Colonic mucosa (tissue), 4 donors: ENCODE measurements at places on chromosomes 7 and 10. TPM values are rescaled to one million over a fixed set of nuclear protein-coding genes. Genes with fewer than 3 reads are reported as not detected.
A peak's percentile ranks its signal among the peaks of the same experiment; 100 is the strongest.

DNA sequence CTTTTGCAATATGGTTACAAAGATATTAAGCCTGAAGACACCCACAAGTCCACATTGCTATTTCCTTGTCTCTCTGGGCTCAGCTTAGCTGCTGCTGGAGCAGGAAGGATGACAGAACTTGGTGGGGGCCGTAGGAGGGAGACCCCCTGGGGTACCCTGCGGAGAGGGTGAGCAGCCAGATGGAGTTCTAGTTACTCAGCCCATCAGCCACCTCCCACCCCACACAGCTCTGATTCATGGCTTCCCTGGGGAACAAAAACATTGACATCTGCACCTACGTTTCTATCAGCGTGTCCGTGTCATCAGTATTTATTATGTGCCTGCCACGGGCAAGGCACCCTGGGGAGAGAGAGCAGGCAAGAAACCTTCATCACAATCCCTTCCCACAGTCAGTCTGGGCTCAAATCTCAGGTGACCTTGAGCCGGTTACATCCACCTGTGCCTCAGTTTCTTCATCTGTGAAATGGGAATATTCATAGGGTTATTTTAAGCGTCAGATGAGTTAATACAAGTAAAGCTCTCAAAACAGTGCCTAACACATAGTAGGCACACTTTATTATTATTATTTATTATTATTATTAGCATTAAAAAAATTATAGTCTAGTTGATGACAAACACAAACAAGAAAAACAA lies 131.5 kb downstream of the C10orf105 start:
- no peak for DNase-seq

DNA sequence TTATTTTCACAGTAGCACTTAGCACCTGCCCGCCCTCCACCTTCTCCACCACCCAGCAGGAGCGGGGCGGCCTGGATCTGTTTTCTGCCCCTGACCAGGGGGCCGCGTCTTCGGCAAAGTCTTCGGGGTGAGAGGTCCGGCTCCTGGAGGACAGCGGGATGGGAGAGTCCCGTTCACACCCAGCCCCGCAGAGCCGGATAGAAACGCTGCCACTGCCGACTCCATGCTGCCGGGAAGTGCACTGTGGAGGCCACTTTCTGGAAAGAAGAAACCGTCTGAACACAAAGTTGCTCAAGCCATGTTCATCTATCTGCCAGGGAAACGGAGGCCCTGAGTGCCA lies 14.5 kb upstream of the ZNF273 start:
- DNase-seq: no peak

DNA sequence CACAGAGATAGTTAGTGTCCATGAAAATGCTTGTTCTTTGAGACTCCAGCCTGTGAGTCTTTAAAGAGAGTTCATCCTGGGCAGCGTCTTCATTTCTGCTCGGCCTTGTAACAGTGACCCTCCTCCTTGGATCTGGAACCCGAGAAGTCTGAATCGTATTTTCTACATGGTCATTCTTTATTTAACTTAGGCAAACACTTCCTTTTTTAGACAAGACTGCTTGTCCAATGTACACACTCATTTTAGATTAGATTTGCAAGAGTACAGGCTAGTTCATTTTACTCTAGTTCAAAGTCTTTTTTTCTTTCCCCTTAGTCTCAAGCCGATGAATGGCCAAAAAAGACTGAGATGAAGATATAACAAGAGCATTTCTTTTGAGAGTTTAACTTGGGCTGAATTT lies 133.5 kb downstream of the CHN2 start:
- peak; percentile 46 for DNase-seq

DNA sequence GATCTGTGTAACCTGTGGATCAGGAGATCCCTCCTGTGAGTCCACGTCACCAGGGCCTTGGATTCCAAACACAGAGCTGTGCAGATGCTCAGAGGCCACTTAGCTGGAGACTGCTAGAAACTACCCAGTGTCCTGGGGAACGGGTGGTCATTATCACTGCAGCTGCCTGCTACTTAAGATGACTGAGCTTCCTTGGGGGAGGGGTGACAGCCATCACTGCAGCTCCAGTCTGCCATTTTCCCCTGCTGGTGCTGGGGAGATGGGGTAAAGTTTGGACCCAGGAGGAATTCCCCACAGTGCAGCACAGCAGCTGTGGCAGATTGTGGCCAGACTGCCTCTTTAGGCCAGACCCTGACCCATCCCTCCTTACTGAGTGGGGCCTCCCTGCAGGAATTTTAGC lies 78.8 kb upstream of the VOPP1 start:
- no peak for DNase-seq

DNA sequence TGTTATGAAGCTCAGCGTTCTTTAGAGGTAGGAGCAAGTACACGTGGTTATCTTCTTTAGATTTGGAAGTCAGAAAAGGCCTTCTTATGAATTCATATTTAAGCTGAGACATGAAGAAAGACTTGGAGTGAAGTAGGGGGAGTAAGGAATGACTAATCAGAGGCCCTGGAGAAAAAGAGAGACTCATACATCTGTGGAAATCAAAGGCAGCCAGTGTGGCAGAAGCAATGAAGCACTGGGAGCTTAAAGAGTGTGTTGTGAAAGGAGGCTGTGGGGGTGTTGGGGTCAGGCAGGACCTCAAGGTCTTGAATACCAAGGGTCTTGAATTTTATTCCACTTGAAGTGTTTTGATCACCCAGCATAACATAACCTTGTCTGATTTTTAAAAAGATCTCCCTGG lies 35.7 kb upstream of the FGL2 start:
- no peak for DNase-seq

DNA sequence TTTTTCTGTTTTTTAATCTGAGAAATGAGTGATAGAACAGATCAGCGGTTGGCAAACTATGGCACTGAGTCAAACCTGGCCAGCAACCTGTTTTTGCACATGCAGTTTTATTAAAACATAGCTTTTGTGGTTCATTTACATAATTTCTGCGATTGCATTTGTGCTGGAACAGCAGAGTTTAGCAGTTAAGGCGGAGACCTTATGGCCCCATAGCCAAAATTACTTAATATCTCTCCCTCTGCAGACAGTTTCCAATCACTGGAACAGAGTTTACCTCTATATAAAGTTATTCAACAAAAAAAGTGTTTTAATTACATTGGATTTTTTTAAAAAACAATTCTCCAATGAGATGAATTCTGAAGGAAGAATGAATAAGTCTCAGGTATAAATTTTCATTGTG lies 212.1 kb downstream of the DGKB start:
- DNase-seq: no peak

GRCh38 chr7:19327018-19327417 lies 181.8 kb upstream of the FERD3L start:
- no peak for DNase-seq

GRCh38 chr7:91892821-91893340 lies 12.4 kb upstream of the MTERF1 start:
- no peak for DNase-seq

- DNase-seq: peak; percentile 95
These were observed at the start of gene GBF1 for GRCh38 chr10:102245082-102245931. GBF1 (plus strand) TSS chr10:102245532; CDS start chr10:102258939, 13,407 bp downstream.

- DNase-seq: peak; percentile 33
These were observed 68.6 kb downstream of the C7orf25 start for GRCh38 chr7:42843205-42843800.

DNA sequence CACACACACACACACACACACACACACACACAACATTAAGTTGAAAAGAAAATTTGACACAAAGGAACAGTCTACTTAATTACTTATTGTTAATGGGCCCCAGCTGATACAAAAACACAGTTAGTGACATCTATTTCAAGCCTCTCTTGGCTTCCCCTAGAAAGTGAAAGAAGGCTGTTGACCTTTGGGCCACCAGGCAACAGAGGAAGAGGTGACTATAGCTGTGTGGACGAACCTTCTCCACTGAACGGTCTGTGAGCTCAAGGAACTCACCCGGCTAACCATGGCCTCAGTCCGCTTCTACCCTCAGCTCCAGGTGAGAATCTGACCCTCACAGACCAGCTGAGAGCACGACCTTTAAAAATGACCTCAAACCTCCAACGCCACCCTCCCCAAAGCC lies 32.9 kb upstream of the CALN1 start:
- DNase-seq: no peak

DNA sequence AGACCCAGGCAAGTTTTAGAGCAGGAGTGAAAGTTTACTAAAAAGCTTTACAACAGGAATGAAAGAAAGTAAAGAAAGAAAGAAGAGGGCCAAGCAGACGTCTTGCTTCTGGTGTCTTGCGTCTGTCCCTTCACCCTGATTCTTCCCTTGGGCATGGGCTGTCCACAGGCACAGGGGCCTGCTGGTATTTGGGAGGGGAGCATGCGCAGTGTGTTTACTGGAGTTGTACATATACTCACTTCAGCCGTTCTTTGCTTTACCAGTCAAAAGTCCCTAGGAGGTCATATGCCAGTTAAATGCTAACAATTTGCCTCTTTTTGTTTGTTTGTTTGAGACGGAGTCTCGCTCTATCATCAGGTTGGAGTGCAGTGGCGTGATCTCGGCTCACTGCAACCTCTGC lies 875.9 kb downstream of the REEP3 start:
- no peak for DNase-seq

Gene SUN3
- not detected for total RNA-seq

Gene GBX1
- total RNA-seq: not detected

Gene GRK5
- 4.6 TPM for total RNA-seq
